GM12865 (cell line): ENCODE measurements at places on chromosomes 12 and 14.

DNA sequence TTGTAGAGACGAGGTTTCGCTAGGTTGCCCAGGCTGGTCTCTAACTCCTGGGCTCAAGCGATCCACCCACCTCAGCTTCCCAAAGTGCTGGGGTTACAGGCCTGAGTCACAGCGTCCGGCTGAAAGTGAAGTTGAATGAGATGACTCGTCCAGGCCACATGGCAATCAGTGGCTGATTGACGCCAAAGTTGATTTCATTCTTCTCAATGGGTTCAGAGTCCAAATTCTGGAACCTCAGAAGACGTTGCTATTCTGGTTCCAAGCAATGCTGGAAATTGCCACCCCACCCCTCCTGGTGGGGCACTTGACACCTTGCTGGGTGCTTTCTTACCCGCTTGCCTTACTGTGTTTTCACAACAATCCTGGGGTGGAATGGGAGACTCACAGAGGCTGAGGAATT lies 14.9 kb downstream of the ABCB9 start:
- peak; percentile 43 for DNase-seq

GRCh38 chr12:132429602-132429945 lies 60.4 kb upstream of the FBRSL1 start:
- no peak for DNase-seq

DNA sequence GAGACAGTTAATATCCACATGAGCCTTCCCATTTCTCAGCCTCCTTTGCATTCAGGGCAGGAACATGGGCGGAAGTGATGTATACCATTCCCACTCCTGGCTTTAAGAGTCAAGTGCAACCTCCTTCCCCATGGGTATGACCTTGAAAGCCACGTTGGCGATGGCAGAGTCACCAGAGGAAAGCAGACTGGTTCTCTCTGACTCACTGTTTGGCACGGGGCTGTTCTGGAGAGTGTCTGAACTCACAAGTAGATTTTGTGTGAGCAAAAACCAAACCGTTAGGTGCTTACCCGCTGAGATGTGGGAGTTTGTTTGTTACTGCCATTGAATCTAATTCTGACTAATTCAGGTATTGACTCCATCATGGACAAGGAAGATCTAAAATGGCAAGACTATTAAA lies 36.7 kb upstream of the PZP start:
- peak; percentile 68 for DNase-seq

GRCh38 chr14:56195704-56196103 lies 77.5 kb downstream of the PELI2 start:
- peak; percentile 33 for DNase-seq
